Mesenchymal stem cell (in vitro differentiated cells and primary cell): ENCODE measurements at places on chromosomes 12 and 14.

DNA sequence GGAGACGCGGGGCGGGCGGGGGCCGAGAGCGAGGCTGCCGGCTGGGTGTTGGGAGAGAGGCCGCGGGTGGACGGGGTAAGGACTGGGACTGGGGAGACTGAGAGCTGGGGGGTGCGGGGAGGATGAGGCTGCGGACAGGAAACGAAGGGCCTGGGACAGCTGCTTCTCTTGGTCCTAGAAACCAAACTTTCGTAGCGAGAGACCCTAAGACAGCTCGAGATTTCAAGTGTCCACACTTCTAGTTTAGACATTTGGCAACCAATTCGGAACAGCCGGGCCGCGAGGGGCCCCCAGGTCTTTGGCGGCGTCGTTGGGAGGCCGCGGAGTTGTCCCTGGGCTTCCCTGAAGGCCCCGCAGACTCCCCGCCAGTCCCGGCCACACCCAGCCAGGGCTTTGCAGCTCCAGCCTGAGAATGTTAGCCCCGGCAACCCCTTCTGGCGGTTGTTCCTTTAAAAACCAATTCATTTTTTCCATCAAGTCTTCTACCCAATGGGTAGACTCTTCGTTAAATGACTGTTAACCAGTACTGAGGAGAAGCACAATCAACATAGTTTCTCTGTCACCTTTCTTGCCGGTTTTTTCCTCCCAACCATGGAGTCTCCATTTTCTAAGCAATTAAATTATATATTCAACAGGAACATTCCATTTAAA lies 11.5 kb downstream of the NKX2-1 start:
- no peak for DNase-seq

DNA sequence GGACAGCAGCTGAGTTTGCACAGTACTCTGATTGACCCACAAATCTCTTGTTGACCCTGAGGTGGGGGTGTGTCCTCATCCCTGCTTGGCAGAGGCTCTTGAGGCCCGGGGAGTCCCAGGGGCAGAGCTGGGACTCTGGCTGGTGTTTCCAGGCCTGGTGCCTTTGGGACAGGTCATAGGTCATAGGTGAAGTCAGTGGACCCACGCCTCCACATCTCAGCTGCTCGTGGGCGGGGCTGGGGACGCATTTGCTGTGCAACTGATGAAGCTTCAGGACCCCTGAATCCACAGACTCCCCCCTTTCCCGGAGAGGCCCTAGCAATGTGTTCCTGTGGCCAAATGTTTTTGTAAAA lies 408 bp upstream of the CACNA2D4 start:
- DNase-seq: no peak

- no peak for DNase-seq
These were observed 233.6 kb downstream of the C12orf50 start for GRCh38 chr12:87795555-87795954.

GRCh38 chr14:65948302-65948701 lies 535.8 kb downstream of the FUT8 start:
- DNase-seq: no peak

DNA sequence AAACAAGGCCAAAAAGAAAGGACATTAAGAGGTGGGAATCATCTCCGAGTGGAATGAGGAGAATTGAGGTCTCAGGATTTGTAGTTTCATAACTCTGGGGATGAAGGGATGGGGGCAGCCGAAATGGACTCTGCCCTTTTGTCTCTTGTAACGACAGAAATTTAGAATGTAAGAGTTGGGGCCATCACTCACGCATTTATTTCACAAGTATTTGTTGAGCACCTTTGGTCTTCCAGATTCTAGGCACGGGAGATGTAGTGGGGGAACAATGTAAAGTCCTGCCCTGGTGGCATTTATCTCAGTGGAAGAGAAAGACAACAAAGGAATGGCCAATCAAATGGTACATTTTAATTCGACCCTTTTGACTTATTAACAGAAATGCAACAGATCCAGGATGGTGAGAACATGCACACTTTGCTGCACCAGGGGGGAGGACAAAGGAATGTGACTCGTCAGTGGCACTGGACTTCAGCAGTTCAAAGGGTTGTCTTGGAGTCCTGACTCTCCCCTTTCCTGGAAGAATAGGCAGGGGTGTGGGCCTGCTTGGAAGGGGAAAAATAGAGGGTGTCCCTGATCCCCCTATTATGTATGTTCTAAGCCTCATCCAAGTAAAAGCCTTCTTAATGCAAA lies 102.0 kb downstream of the TMEM30B start:
- DNase-seq: peak; percentile 50
